Cortex of kidney (tissue), 1 donor: ENCODE measurements at places on chromosomes 4 and X.

DNA sequence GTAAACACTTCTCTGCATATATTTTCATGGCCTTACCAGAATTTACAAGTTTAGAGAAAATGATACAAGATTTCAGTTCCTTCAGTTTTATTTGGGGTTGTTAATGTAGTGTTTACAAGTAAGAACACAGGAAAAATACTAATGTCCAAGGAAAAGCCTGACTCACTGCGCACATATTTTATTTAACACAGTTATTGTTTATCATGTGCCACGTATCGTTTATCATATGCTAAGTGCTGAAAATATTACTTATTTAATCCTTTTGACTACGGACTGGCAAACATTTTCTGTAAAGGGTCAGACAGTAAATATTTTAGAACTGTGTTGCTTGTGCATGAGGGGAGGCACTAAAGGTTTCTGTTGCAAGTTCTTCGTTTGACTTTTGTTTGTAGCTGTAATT lies 794 bp downstream of the HSD17B13 start:
- no peak for DNase-seq

GRCh38 chr4:83114576-83114975 lies at the start of gene PLAC8:
PLAC8 (minus strand) TSS chr4:83114729; CDS start chr4:83107921, 6,808 bp downstream.
- no peak for DNase-seq

DNA sequence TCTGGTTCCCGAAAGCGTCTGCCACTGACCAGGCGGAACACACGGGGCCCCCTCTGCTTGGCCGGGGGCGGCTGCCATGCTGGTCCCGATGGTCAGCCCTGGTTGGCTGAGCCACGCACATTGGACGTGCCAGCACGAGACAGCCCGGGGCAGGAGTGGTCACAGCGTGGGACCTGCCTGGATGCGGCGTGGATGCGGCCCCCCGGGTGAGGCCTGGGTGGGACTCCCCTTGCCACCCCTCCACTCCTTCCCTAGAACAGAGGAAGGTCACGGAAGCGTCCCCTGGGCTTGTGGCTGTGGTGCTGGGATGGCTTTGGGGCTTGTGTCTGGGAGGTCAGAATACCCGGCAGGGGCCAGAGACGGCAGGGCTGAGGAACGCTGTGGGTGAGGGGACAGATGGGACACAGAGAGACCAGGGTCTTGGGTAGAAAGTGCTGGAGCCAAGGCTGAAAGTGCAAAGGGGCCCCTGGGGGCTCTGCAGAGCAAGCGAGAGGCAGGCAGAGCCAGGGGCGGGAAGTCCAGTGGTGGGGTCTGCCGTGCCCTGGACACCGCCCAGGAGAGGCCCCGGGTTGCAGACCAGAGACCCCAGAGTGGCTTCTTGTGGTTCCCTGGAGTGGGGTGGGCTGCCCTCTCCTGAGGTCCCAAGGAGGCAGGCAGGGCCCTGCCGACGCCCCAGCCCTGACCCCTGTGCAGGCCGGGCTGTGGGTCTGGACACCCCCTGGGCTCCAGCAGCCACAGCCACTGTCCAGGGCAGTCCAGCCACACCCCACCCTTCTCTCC lies 8.6 kb upstream of the CPLX1 start:
- DNase-seq: no peak

DNA sequence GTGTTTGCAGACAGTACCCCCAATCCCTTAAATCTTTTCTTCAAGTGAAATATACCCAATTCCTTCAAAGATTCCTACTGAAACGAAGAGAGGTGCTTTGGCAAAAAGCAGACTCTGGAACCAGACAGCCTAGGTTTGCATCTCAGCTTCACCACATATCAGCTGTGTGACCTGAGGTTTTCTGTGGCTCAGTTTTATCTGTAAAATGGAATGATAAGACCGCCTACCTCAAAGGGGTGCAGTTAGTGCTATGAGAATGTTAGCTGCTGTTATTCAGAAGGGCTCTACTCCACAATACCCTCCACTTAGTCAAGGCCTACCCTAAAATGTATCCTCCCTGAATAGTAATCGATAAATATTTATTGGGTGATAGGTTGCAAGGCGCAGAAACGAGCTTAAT lies 664 bp downstream of the PIR start:
- DNase-seq: no peak

GRCh38 chrX:9434051-9434550 lies 30.8 kb upstream of the TBL1X start:
- no peak for DNase-seq

- DNase-seq: no peak
Measured at GRCh38 chr4:120856294-120856693, 66.2 kb downstream of the PRDM5 start.

GRCh38 chrX:75155447-75155826 lies 646 bp downstream of the ABCB7 start:
- DNase-seq: no peak

DNA sequence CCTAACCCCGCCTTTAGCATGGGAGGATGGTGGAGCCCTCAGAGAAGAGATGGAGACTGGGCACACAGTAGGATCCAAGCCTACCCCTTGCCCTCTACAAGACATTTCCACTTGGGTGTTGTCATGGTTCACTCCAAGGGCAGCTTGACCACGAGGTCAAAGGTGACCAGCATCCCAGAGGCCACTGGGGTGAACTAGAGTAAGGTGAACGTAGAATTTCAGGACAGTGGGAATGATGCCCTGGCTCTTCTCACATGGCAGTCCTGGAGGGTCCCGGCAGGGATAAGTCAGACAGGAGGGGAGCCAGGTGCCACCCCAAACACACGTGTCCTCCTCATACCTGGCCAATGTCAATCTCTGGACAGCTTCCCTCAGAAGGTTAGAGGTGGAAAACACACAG lies 274.2 kb upstream of the AGTR2 start:
- DNase-seq: no peak

- DNase-seq: no peak
Measured at GRCh38 chrX:133653358-133653757, 238.1 kb upstream of the GPC4 start.

DNA sequence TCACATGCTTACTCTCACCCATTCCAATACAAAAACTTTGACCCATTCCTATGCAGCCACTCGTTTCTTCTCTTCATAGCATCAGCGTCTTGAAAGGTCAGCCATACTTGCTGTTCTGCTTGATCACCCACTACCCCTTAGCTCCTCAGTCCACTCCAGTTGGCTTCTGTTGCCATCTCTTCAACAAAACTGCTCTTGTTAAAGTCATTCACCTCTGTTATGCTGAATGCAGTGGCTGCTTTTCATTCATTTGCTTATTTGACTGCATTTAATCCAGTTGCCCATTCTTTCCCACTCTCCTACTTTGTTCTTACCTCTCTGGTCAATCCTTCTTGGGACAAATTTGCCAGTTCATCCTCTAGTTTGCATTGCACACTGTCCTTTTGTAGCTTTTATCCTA lies 24.9 kb downstream of the CEP135 start:
- no peak for DNase-seq

DNA sequence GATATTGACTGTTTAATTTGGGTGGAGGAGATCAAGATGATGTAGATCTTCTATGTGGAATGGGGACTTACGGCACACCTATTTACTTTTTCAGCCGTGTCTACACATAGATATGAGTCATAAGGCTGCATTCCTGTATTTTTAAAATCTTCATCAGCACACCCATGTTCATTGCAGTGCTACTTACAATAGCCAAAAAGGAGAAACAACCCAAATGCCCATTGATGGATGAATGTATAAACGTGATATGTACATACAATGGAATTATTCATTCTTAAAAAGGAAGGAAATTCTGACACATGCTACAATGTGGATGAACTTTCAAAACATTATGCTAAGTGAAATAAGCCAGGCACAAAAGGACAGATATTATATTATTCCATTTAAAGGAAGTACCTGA lies 98.6 kb downstream of the AASDH start:
- no peak for DNase-seq

- no peak for DNase-seq
Measured at GRCh38 chr4:163544407-163545038, 50.0 kb downstream of the TMA16 start.

GRCh38 chr4:122689972-122690371 lies 42.5 kb upstream of the BBS12 start:
- DNase-seq: no peak

- DNase-seq: no peak
Measured at GRCh38 chr4:41318839-41319530, 62.3 kb downstream of the UCHL1 start.

DNA sequence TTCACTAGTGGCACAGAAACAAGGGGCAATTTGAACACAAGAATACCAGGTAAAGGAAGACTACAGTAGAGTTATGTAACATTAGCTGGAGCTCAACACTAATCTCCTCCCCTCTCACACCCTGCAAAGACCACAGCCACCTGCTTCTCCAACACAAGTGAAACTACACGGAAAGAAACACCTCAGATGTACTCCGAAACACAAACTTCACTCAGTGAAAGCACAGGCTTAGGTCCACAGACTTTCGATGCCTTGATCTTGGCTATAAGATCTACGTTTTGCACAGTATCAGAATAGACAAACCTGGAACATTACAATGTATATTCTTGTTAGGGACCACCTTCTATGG lies 7.6 kb downstream of the ACSL1 start:
- no peak for DNase-seq

DNA sequence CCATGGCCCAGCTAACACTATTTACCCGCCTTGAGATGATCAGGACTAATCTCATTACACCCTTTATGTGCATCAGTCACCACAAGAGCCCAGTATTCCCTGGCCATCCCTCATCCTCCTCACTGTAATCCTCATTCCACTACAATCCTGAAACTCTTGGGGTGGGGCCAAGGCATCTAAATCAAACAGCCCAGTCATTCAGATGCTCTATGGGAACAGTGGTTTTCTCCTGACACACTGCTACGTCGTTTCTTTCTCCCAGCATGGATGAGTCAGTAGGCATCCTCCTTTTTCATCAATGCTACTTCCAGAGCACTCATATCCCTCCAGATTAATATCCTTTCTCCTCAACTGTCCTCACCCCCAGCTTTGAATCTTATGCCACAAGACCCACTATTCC lies 5.6 kb downstream of the SDAD1 start:
- no peak for DNase-seq

DNA sequence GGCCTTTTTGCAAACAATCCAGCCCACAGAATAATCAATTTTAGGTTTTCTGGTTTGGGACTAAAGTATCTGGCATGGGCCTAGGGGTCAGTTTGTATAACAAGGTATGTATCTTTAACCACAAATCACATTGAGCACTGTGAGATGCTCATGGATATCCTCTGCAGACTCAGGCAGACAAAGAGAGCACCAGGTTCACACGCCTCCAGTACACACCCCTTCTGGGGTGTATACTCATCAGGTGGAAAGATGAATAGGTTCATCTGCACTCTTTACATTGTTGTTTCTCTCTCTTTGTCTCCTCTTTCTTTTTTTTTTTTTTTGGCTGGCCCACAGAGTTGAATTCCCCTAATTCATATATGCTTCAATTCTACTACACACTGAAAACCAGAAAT lies 21.1 kb downstream of the TEC start:
- no peak for DNase-seq
